Right hindlimb (tissue), 1 donor: ENCODE measurements at places on chromosomes 12 and 14.
A peak's percentile ranks its signal among the peaks of the same experiment; 100 is the strongest.

DNA sequence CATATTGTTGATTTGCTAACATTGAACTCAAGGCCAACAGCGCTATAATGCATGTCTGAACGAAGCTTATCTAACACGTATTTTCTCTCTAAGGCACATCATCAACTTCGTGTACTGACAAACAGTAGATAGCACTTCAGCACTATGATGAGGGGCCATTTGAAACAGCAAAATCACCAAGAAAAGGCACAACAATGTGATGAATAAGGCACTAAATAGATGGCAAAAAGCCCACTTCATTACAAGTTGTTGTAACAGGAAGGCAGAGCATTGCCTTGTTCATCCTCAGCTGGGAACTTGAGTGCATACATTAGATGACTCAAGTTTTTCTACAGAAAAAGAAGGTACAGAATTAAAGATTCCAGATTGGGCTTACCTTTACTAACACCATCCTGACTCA is 75.2 kb downstream of the LIN7A start:
- DNase-seq: no peak

DNA sequence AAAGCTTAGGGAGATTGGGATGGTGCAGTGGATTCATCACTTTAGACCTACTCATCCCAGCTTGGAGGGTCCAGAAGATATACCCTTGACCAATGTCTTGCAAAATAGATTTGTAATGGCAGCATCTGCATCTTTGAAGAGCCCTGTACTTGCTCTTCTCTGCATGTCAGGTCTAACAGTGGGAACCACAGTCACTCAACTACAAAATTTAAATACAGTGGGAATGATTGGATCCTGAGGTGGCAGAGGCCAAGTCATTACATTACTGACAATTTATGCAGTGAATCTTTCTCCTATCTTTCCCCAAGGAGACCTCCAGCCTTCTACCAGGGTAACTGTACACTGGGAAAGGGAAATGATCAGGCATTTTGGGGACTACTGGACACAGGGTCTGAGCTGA is 8.2 kb upstream of the RNASE9 start:
- DNase-seq: no peak

DNA sequence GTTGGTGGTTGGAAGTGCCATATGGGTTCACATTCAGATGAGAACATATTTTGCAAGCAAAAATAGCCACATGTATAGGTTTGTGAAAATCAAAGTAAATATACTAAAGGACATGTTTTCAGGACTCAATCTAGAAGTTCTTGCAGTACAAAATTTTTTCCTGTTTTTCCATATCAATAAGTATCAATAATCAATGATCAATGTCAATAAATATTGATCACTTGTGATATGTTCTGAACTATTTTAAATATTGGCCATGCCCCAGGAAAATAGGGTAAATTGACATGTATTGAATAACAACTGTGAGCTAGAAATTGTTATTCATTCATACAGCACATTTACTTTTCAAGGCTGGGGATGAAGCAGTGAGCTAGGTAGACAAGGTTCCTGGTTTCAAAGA is 24.3 kb downstream of the ALG10 start:
- DNase-seq: no peak

- no peak for DNase-seq
Observed at GRCh38 chr14:101286271-101287018, 274.9 kb upstream of the DIO3 start.

DNA sequence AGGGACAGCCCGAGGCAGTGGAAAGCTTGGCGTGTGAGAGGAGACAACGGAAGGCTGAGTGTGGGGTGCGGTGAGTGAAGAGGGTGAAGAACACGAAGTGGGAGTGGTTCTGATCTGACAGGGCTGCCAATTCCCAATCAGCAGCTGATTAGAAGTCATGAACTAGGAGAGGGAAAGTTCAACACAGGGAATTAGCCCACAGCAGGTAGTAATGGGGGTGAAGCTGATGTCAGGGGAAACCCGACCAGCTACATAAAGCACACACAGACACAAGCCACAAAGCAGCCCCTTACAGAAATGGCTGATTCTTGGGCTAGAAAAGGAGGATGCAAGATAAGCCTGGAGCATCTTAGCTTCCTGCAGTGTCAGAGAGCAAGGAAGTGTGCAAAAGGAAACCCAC is 47.5 kb upstream of the TCL1A start:
- DNase-seq: no peak

DNA sequence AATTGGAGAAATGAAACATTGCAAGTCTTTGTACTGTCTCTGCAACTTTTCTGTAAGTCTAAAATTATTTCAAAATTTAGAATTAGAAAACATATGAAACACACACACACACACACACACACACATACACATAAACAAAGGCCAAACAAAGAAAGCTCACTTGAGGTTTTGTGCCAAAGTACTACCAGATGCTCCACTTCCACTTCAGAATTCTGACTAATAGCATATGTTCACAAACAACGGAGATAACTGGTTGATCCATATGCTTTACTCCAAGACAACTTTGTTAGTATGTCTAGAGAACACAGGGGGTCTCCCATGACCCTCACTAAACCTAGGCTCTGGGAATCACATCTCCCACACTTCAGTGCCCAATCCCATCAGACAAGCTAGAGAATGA is 133.8 kb upstream of the CLEC14A start:
- no peak for DNase-seq

- peak; percentile 87 for DNase-seq
Observed at GRCh38 chr12:103840876-103841689, at the start of gene NT5DC3. TSS of gene NT5DC3 (minus strand) at chr12:103841234. CDS start at chr12:103841156, 78 bp downstream.

GRCh38 chr14:79841433-79841832 is 369.9 kb downstream of the DIO2 start:
- no peak for DNase-seq
